ENCODE measurements at places on chromosomes 11 and 22. TPM values are rescaled to one million over a fixed set of nuclear protein-coding genes. Genes with fewer than 3 reads are reported as not detected.

The ASPHD2 gene
- total RNA-seq, result 2.2 TPM

- DNase-seq, result no peak
Measured at GRCh38 chr11:2156416-2157182, 4.4 kb downstream of the INS start.

DNA sequence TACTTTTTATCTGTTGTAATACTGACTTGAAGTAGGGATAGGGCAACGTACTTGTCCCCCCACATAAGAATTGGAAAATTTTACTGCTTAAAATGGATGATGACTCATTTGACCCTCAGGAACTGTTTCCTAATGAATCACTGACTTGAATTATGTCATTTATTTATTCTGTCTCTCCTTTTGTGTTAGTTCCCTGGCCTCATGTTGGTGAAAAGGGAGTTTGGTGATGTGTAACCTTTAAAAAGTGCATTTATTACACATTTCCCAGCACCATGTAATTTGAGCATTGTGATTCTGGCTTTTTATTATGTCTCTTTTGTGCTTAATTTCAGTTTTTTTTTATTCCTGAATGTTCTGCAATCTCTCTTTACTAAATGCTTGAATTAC, 20.3 kb upstream of the PGM2L1 start:
- no peak for DNase-seq

DNA sequence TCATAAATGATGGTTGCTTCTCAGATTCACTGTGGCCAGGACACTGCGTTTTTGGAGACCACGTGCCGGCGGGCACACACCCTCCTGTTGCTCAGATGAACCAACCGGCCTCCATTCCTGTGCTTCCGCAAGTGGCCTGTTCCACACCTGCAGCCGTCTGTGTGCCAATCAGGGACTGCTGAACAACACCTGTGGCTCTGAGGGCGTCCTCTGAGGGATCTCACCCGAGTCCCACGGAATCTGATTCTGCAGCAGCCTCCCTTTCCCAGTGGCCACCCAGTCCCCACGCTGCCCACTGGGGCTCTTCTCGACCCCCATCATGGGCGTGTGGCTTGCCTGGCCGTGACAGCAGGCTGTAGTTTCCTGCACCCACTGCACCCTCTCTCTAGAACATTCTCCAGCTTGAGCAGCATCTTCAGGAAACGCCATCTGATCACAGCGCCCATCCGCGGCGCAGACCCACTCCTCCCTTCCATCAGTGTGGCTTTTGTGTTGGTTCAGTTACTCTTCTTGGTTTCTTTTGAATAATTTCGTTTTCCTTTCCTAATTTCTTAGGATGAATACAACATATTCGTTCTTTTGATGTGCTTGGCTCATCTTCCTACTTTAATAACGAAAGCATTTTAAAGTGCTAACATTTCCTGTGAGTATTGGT, 100.3 kb upstream of the SLC22A12 start:
- DNase-seq, result no peak

The POU2F3 gene
- 2.7 TPM for total RNA-seq

The DEFB108B gene
- not detected for total RNA-seq

DNA sequence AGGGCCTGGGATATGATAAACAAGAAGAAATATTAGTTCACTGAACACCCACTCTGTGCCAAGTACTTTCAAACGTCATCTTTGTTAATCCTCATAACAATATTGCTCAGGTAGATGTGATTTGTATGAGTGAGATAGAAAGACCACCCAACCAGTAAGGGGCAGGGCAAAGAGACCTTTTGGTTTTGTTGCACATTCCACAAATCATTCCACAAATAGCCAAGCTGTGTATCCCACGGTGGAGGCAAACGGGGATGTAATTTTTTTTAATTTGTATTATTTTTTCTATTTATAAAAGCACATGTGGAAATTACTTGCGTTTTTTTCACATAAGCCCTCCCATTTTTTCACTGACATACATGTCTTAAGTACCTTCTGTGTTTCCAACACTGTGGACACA, 29.0 kb downstream of the LAYN start:
- DNase-seq, result no peak

GRCh38 chr11:121465709-121466062, 12.9 kb upstream of the SORL1-AS1 start:
- DNase-seq, result no peak

The GRAP2 gene
- total RNA-seq, result 12.3 TPM

GRCh38 chr11:102666331-102666957, 39.1 kb downstream of the MMP27 start:
- no peak for DNase-seq

GRCh38 chr11:79253280-79253679, 187.6 kb downstream of the TENM4 start:
- DNase-seq, result no peak

GRCh38 chr22:44211946-44212930, 31.5 kb downstream of the PARVG start:
- peak; percentile 34 for DNase-seq

- no peak for DNase-seq
Measured at GRCh38 chr11:68710409-68710808, 26.1 kb downstream of the GAL start.

The TIMM10B gene
- total RNA-seq, result 98.7 TPM

DNA sequence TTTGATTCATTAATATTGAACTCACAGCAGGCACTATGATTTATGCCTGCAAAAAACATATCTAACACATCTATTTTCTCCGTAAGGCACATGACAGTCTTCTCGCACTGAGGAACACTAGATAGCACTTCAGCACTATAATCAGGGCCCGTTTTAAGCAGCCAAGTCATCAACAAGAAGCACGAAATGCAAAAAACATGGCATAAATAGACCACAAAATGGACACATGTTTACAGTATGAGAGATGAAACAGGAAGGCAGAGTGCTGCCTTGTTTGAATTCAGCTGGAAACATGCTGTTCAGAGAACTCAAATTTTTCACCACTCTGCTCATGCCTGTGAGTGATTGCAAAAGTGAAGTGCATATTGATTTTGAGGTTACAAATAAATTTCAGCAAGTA, 205.8 kb upstream of the PDGFD start:
- no peak for DNase-seq

The CTSF gene
- 85.7 TPM for total RNA-seq

DNA sequence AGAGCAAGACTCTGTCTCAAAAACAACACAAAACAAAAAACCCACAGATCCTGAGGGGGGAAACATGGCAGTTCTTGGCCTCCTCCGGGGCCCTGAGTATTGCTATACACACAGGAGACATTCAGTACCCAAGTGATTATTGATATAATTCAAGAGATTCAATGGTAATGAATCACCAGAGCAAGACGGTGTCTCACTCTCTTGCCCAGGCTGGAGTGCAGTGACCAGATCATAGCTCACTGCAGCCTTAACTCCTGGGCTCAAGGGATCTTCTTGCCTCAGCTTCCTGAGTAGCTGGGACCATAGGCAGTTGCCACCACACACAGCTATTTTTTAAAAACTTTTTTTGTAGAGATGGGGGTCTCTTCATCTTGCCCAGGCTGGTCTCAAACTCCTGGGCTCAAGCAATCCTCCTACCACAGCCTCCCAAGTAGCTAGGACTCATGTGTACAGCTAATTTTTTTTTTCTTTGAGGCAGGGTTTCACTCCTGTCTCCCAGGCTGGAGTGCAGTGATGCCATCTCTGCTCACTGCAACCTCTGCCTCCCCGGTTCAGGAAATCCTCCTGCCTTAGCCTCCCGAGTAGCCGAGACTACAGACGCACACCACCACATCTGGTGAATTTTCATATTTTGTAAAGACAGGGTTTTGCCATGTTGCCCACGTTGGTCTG, 21.8 kb upstream of the PIK3C2A start:
- no peak for DNase-seq

DNA sequence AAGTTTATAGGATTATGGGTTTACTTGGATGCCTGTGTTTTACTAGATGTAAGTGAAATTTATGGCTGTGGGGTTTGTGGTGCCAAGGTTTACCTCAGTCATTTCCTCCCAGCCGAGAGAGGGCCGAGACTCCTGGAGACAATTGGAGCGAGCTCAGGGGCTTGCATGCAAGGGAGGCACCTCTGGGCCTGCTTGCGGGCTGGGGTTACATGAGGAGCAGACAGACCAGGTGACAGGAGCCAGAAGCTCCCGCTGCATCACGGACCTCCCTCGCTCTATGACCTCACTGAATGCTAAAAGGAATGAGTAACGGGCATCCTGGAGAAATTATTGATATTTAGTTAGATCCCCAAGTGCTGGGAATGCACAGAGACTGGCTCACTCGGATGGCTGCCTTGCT, 275.2 kb upstream of the KIRREL3 start:
- no peak for DNase-seq

The DEPDC5 gene
- 28.7 TPM for total RNA-seq

The MRGPRE gene
- total RNA-seq, result not detected

DNA sequence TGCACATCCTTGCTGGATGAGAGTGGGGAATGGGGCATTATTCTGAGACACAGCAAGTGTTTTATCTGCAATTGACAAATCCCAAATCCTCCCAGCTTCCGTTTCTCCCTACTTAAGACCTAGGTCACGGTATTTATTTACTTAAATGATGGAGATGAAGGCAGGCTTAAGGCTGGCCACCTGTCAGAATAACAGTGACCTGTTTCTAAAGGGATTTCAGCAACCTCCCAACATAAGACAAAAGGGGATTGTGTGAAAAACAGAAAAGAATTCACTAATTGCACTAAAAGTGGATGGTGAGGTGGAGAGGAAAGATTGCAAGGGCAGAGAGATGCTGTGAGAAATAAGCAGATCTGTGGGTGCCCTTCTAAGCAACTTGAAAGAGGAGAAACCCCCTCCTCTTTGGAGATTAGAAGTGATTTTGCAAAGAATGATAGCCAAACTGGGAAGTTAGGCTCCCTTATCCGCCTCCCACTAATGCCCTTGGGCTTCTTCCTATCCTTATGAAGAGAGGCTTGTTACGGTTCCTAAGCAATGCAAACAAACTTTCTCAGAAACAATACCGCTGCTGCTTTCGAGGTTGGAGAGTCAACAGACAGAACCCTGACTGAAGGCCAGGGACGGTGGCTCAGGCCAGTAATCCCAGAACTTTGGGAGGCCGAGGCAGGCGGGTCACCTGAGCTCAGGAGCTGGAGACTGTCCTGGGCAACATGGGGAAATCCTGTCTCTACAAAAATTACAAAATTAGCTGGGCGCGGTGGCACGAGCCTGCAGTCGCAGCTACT, 84.3 kb downstream of the ARL14EP start:
- no peak for DNase-seq

The ADM2 gene
- total RNA-seq, result not detected

The FXYD6 gene
- total RNA-seq, result 75.4 TPM

GRCh38 chr11:37916331-37916730, 1318.3 kb upstream of the RAG2 start:
- no peak for DNase-seq

DNA sequence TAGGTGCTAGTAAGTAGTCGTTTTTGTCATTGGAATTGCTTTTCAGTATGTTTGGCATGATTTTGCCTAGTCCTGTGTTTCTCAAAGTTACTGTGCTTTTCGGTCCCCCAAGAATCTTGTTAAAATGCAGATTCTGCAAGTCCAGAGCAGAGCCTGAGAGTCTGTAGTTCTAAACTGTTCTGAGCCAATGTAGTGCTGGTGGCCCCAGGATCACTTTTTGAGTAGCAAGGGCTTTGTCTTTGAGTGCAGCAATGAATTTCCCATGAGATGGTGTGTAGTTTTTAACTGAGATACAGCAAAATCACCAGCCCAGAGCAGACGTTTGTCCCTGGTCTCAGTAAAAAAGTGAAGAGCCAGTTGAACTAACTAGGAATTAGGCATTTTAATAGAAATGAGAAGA, 122.4 kb downstream of the NCAM1 start:
- no peak for DNase-seq

DNA sequence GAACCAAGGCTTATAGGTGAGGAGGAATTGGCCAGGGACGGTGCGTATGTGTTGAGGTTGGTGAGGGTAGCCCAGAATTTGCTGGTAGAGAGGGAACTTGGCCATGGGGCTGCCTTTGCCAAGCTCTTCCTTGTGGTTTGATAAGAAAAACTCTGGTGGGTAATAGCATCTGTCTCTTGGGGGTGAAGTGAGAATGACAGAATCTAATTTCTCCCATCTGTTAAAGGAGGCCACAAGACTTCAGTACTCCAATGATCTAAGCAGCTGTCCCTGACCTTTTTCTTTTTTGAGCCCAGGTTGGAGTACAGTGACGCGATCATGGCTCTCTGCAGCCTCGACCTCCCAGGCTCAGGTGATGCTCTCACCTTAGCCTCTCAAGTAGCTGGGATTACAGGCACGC, 36.0 kb upstream of the PICK1 start:
- no peak for DNase-seq

The TSGA10IP gene
- total RNA-seq, result not detected

- DNase-seq, result no peak
Measured at GRCh38 chr22:31943978-31944699, at the start of gene YWHAH. YWHAH (plus strand) TSS chr22:31944535; CDS start chr22:31944734, 199 bp downstream.

The SUSD2 gene
- 9.1 TPM for total RNA-seq

DNA sequence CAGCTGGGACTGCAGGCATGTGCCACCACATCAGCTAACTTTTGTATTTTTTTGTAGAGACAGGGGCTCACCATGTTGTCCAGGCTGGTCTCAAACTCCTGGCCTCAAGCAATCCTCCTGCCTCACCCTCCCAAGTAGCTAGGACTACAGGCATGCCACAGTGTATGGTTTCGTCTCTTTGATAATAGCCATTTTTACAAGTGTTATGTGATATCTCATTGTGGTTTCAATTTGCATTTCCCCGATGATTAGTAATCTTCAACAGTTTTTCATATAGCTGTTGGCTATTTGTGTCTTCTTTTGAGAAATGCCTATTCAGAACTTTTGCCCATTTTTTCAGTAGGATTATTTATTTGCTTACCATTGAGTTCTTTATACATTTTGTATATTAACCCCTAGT, 9.0 kb upstream of the MTMR3 start:
- no peak for DNase-seq

The FAM118A gene
- total RNA-seq, result 49.6 TPM

- no peak for DNase-seq
Measured at GRCh38 chr11:16784097-16784496, 45.6 kb downstream of the C11orf58 start.

GRCh38 chr11:1887451-1888346, 4.0 kb downstream of the PRR33 start:
- no peak for DNase-seq

The CAPN5 gene
- 15.0 TPM for total RNA-seq

DNA sequence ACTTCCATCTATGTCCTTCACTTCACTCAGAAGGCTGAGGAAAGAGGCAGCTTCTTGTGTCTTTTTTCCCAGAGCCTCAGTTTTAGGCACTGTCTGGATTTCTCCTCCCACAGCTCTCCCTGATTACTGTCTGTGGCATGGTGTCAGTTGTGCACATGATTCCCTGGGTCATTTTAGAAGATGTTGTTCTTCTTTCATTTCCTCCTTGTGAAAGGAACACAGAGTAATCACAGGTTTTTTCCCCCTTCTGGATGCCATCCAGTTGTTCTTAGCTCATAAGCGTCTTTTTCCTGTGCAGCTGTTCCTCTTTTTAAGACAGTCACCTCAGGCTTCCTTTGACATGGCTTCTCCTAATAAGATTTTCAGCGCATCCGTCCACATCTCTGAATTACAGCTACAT, 212.2 kb downstream of the FAM181B start:
- no peak for DNase-seq

DNA sequence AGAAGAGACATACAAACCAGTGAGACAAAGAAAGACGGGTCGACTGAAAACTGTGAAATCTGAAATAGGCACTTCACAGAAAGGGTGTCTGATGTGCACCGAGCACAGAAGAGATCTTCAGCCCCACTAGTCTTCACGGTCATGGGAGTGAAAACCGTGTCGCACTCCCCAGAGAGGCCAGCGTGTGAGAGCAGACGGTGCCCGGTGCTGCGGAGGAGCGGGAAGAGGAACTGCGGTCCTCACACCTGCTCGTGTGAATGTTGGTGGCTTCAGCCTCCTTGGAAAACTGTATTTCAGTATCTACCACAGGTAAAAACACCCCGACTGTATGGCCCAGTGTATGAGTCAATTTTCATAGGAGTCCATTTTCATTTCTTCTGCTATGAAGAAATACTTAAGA, 382.9 kb downstream of the BRD1 start:
- no peak for DNase-seq

The GNAZ gene
- total RNA-seq, result 11.3 TPM
